NCI-H1694 (cell line): ENCODE measurements at places on chromosomes 1 and 21.

DNA sequence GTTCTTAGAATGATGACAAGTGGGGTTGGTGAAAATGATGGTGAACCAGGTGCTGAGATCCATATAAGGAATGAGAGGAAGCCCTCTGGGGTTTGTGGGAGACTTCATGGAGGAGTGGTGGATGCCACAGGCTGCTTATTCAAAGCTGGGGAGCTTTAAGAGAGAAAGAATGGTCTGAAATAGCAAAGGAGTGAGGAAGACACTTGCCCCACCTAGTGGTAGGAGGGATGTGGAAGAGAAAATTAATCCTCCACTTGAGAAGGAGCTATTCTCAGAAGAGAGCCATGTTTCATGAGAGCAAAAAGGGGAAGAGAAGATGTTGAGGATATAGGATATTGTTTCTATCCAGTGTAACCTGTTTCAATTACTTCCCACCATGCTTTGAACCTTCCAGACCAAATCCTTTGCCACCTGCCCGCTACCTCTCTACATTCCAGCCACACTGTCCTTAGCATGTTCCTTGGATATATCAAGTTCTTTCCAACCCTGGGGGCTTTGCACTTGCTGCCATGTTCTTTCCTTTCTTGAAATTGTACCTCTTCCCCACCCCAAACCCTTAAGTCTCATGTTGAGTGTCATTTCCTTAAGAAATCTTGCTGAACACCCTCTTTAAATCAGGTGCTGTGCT is 19.6 kb upstream of the ZNF648 start:
- DNase-seq, result peak; percentile 39

- DNase-seq, result no peak
These were observed 21.5 kb downstream of the NDUFS5 start for GRCh38 chr1:39047374-39048229.

- no peak for DNase-seq
These were observed 13.1 kb upstream of the PRRC2C start for GRCh38 chr1:171472183-171472647.

DNA sequence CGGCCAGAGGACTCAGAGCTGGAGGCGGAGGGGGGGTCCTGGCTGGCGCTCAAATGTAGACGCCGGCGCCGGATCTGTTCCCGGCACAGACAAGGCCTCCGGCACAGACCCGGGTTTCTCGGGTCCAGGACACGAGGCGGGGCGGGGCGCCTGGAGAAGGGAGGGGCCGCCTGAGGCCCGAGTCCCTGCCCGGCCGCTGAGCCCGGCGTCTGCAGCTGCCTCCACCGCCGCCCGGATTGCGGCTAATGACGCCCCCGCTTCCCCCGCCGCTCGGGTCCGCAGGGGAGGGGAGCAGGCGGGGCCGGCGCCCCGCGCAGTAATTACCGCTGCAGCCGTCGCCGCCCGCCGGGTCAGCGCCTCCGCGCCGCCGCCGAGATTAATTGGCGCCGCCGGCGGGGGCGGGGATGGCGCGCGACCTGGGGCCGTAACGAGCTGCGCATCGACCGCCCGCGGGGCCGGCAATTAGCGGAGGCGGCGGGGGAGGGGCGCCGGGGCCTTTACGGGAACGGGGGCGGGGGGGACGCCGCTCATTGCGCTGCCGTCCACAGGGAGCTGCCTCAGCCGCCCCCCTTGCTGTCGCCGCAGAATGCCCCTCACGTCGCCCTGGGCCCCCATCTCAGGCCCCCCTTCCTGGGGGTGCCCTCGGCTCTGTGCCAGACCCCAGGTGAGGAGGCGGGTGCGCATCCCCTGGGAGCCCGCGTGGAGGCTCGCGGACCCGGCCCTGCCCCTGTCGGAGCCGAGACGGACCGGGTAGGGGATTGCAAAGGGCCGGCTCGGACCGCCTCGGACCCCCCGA is 17.3 kb downstream of the NOC2L start:
- DNase-seq, result no peak

DNA sequence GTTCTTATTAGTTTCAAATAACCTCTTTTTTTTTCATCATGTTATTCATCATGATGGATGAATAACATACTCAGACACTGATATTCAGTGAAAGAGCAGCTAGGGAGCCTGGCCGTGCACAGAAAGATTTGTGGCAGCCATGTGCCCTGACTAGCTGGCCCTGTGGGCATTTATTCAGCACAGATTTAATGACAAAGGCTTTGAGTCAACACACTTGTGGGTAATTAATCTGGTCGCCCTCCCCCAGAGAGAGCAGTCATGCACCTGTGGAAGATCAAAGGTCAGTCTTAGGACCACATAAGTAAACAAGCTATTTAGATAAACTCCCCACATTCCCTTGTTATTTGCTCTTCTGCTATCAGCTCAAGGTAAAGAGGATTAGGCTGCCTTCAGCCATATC is 153.2 kb upstream of the HMCN1 start:
- DNase-seq, result no peak

GRCh38 chr1:36172983-36173382 is 17.0 kb downstream of the MAP7D1 start:
- DNase-seq, result no peak

DNA sequence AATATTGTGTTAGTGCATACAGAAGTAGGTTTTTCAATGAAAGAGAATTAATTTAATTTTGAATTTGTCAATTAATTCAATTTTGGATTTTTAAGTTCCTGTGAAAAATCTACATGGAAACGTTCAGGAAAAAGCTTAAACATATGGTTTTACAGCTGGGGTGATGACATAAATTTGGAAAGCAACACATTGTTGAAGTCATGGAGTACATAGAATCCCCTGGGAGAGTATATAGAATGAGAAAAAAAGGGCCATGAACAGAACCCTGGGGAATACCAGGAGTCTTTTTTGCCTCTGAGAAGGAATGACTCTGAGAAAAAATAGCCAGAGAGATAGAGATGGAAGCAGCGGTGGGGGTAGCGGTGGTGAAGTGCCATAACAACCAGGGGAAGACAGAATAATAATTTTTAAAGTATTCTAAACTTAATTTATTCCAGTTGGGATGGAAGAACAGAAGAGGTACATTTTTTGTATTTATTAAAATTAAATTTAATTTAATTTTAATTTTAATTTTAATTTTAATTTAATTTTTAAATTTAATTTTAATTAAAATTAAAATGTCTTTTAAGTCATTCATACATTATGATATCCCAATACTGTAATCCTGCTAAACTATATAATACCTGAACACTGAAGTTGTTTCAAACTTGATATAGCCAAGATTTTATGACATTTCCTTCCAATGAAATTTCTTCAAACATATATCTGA is 48.9 kb downstream of the NME7 start:
- peak; percentile 15 for DNase-seq

DNA sequence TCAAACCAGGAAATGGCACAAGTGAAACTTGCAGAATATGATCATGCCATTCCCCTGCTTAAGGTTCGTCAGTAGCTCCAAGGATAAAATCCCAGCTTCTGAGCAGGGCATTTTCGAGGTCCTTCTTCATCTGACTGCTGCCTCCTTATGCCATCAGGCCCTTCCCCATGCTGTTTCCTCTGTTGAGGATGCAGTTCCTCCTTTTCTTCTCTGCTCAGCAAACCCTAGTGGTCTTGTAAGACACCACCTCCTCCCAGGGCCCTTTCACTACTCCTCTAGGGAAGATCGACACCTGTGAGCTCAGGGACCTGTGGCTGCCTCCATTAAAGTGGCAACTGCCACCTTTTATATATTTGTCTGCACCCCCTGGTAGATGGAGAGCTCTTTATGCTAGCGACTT is 62.1 kb upstream of the JUN start:
- DNase-seq, result no peak

DNA sequence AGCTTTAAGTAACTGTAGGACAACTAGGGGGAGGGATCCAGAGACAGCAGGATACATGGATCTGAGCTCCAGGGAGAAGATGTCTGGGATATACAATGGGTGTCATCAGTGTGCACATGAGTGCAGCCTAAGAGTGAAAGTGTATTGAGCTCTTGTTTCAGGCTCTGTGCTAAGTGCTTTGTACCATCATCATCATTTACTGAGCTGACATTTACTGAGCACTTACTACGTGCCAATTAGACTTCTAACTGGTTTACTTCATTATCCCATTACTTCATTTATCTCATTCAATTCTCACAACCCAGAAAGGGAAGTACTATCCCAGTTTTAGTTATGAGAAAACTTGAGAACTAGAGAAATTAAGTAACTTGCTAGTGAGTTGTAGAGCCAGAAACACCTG is 4.5 kb upstream of the KDM4A start:
- no peak for DNase-seq

DNA sequence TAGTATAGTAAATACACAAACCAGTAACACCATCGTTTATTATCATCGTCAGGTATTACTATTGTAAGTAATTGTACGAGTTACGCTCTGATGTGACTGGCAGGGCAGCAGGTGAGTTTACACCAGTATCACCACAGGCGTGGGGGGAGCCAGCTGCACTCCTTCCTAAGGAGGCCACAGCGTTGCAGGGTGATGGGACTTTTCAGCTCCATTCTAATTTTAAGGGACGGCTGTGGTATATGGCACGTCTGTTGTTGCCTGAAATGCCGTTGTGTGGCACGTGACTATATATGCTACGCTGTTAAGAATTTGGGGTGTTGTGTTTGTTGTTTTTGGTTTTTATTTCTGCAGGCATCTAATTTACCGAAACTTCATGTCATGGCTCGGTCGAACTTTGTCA is 164.8 kb upstream of the COL6A1 start:
- no peak for DNase-seq

- no peak for DNase-seq
These were observed 28.3 kb downstream of the GADD45A start for GRCh38 chr1:67713057-67713846.

- no peak for DNase-seq
These were observed 68.5 kb downstream of the STUM start for GRCh38 chr1:226617109-226617508.

GRCh38 chr1:165928075-165928731 is 100.8 kb downstream of the UCK2 start:
- peak; percentile 75 for DNase-seq

- DNase-seq, result no peak
These were observed 20.1 kb downstream of the PLCH2 start for GRCh38 chr1:2496087-2496622.

DNA sequence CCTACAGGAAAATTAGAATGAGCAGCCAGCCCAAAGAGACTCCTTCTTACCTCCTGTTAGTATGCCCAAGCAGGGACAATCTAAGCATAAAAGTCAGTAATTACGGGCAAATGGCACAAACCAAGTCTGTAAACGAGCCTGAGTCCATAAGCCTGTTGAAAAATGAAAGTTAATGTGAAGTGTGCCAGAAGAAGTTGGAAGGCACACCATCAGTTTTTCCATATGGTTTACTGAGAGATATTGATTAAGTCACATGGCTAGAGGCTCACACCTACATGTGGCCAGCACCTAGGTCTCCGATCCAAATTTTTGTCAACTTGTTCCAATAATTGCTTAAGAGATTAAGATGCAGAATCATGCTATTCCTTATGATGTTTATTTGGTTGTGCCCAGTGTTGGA is 242.4 kb upstream of the CSF3R start:
- DNase-seq, result no peak
